Stimulated activated CD4-positive, alpha-beta T cell treated with anti-CD3 and anti-CD28 coated beads, Interleukin-4, amount 100 ng/mL, for 1 hour (primary cell): ENCODE measurements at places on chromosomes 12 and 14.

DNA sequence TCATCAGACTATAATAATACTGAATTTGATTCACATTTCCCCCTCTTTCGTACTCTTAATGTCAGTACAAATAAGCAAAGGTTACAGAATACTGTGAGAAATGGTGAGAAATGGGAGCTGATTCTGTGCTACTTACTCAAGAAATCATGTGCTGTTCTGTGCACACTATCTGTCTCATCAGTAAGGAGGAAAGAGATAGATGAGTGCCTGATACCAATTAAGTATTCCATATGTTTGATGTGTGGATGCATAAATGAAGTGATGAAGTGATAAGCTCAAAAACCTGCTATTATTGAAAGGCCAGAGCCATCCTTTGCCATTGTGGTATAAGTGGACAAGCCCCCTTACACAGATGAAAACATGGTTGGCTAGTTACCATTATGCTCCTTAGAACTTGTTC lies 127.7 kb downstream of the PDE3A start:
- no peak for DNase-seq

DNA sequence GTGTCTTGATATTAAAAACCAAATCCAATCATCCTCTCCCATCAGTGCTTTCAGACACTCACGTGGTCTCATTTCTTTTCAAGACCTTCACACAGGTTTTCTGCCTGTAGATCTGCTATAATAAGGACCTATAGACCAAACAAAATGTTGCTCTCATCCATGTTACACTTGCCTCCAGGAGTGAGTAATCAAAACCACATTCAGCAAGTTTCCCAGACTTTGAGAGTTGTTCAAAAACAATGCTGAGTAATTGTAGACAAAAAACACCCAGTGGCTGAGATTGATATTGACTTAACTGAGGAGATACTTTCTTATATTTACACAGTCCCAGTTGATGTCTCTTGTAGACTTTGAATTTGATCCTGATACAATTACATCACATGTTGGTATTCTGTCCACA lies 383.1 kb downstream of the TMEM132D start:
- no peak for DNase-seq

- DNase-seq = no peak
Observed at GRCh38 chr12:107231303-107231702, 138.0 kb upstream of the CRY1 start.

- no peak for DNase-seq
Observed at GRCh38 chr14:71595441-71595840, 336.8 kb upstream of the RGS6 start.

DNA sequence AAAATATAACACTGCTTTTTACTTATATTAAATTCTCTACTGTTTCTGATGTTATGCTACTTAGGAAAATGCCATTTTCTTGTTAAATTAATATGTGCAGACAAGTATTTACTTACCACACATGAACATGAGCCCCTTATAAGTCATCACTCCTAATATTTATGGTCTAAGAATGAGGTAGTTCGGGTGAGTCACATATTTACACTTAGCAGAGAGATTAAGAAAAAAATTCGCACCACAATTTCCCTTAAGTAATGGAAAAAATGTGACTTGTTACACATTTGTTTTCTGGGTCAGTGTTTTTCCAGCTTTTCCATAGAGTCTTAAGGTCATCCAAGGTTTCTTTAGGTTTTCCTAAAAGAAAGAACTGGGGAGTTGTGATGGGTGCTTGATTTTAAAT lies 68.3 kb downstream of the RERG start:
- no peak for DNase-seq

GRCh38 chr14:47044841-47045240 lies 393.3 kb upstream of the RPL10L start:
- DNase-seq = no peak

DNA sequence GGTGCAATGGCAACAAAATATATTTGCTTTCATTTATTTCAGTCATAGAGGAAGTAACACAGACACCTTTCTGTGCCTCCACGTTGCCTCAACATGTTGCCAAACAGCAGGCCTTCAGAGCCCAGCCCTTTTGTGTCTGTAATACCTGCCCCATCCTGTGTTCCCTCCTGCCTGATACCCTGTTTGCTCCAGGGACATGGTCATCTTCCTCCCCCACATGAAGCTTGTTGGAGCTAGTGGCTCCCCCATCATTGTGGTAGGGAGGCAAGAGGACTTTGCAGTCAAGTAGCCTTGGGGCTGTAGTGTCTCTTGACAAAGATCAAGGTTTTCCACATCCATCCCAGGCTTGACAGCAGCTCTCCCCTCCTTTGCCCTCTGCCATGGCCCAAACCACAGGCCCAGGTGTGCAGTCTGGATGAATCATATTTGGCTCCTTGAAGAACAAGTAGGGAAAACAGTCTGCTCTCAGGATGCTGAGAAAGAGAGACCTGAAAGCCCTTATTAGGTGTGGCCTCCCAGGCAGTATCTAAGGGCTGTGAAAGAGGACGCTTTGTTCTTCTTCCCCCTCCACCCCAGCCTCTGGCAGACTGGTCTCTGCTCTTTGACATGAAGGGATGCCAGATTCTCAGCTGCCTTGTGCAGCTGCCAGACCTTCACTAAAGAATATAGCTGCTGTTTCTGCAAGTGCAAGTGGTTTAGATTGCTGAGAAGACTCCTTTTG lies 329.0 kb downstream of the C12orf75 start:
- DNase-seq = no peak

DNA sequence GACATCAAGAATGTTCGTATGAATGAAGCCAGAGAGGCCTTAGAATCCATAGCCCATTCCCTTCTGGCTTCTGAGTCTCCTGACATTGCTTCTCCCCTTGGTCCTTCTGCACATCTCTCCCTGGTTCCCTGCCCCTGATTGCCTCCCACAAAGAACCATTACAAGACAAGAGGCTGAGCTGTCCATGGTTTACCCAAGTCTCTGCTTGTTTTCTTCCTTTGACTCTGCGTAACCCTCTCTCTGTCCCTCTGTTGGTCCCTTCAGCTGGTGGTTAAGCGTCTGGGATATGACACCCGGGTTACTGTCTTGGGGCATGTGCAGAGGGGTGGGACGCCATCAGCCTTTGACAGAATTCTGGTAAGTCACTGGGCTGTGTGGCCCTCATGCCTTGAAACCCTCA lies 15.9 kb downstream of the PFKM start:
- no peak for DNase-seq

DNA sequence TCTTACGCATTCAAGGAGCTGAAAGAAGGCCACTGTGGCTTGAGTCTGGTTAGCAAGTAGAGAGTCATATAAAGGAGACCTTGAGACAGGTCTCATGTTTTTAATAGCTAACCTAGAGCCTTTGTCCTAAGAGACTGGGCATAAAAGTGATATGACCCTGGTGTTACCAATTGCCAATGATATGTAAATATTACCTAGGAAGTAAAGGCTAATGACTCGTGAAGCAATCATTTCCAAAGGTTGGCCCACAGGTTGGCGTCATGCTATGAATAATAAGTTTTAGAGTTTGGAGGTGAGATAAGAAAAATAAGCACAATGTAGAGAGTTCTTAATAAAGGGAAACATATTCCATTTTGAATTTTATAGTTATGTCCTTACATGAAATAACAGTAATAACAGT lies 116.6 kb upstream of the PLEKHA5 start:
- DNase-seq = no peak
